ENCODE measurements at places on chromosomes 12 and 14. TPM values are rescaled to one million over a fixed set of nuclear protein-coding genes. Genes with fewer than 3 reads are reported as not detected.

Gene SLC38A4
- not detected for total RNA-seq

Gene CLEC9A
- total RNA-seq = not detected

Gene FBXO34
- 15.9 TPM for total RNA-seq

Gene GPR84
- 1.2 TPM for total RNA-seq
